Renal cortex interstitium (tissue), 15 donors: ENCODE measurements at places on chromosomes 12 and 14. TPM values are rescaled to one million over a fixed set of nuclear protein-coding genes. Genes with fewer than 3 reads are reported as not detected.

The NAV3 gene
- polyA plus RNA-seq: 8.9 TPM

The NOVA1 gene
- polyA plus RNA-seq: 24.4 TPM

The IFNG gene
- not detected for polyA plus RNA-seq

DNA sequence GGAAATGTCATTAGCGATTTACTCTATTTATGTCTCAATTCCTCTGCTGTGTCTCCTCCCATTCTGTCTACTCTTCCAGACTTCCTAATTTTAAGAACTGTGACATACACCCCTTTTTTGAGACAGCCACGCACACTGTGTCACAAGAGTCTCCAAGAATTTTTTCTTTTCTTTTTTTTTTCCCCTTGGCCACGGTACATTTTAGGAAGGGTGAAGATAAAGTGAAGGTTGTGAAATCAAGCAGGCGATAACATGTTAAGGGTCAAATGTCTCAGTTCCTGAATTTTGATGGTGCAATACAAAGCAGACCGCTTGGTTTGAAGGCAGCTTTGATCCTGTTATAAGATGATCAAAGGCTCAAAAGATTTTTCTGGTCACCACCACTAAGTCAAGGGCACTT, 4.3 kb downstream of the OLR1 start:
- no peak for DNase-seq

DNA sequence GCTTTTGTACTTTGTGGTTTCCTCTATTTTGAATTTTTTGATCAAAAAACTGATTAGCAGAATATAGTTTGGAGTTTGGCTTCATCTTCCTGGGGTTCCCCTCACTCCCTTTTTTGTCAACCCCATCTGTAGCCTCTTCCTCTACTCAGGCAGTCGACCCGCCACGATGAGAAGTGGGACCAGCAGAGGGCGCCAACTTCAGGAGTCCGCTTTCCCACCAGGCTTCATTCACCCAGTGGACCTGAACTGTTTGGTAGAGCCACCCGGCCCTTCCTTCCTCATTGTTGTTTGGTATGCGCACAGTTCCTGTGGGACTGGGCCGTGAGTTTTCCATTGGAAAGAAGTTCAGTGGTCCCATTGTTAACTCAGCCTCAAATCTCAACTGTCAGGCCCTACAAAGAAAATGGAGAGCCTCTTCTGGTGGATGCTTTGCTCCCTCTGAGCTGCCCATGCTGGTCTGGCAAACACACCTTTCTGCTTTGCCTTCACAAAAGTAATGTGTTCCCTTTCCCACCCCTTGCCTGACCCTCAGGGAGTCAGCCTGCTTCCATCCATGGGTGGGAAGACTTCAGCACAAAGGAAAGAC, 21.7 kb downstream of the TMBIM6 start:
- peak; percentile 42 for DNase-seq

DNA sequence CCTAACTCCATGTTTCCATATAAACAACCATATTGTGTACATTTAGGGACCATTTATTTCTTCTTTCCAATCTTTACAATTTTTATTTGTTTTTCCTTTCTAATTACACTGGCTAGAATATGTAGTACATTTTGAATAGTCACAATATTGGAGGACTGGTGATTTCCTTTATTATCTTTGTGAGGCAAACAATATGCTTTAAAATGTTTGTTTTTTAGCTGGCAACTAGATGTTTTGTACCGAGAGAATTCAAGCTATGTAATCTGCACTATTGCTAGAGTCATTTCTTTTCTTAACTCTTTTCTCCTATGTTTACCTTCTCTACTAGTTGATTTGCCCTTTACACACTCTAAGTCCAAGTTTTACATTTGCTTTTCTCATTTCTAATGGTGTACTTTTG, 13.3 kb upstream of the NTN4 start:
- no peak for DNase-seq

GRCh38 chr12:67692966-67693365, 44.4 kb downstream of the DYRK2 start:
- no peak for DNase-seq

DNA sequence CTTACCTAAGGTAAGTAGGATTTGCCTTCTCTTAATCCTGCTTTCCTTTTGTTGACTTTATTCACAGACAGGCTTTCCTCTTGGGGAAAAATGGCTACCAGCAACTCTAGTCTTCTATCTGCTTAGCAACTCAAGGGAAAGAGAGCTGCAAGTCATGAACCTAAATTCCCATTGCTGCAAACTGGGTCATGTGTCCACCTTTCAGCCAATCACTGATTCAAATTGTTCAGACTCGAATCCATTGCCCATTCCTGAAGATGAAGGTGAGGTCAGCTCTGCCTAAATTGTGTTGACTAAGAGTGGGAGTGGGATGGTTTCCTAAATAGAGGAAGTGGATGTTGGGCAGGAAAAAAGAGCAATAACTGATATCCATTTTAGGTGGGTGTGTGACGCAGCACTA, 7.7 kb downstream of the FBXW8 start:
- DNase-seq: no peak
